ENCODE measurements at places on chromosomes 1 and 21.

DNA sequence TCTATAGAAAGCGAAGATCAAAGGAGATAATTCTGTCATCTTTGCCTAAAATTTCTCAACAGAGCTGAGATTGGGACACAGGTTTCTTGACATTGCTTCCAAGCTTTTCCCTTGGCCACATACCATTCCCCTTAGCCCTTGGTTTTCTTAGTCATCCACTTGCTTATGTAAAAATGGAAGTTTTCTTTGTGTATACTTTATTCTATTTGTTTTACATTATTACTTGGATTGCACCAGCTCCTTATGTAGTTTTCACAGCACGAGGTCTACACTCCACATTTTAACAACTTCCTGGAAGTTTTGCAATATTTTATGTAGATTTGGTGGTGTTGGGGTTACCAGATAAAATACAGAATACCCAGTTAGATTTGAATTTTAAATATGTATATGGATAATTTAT, 129.8 kb downstream of the PLA2G4A start:
- no peak for DNase-seq

- no peak for DNase-seq
Measured at GRCh38 chr1:59972216-59972927, 45.8 kb upstream of the CYP2J2 start.

DNA sequence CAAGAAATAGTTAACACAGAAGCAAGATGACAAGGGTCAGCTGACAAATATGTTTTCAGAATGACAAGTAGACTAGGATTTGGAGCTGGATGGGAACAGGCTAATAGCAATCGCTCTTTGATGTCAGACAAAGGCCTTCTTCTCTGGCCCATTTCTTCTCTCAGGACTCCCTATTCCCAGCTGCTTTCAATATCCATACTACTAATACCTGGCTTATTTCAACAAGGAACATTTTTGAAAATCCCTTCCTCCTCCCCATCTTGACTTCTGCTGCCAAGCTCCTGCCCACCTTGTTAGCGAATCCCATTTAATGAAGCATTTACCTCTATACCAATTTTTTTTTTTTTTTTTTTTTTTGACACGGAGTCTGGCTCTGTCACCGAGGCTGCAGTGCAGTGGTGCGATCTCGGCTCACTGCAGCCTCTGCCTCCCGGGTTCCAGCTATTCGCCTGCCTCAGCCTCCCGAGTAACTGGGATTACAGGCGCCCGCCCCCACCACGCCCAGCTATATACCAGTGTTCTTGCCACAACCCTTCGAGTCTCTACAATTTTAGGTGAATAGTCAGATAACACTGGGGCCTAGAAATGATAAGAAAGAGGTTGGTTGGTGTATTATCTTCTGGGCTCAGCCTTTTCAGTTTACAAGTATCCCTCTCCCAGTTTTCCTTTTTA, 68.4 kb downstream of the MACF1 start:
- DNase-seq: no peak

- no peak for DNase-seq
Measured at GRCh38 chr1:25568090-25568833, 24.9 kb downstream of the LDLRAP1 start.

DNA sequence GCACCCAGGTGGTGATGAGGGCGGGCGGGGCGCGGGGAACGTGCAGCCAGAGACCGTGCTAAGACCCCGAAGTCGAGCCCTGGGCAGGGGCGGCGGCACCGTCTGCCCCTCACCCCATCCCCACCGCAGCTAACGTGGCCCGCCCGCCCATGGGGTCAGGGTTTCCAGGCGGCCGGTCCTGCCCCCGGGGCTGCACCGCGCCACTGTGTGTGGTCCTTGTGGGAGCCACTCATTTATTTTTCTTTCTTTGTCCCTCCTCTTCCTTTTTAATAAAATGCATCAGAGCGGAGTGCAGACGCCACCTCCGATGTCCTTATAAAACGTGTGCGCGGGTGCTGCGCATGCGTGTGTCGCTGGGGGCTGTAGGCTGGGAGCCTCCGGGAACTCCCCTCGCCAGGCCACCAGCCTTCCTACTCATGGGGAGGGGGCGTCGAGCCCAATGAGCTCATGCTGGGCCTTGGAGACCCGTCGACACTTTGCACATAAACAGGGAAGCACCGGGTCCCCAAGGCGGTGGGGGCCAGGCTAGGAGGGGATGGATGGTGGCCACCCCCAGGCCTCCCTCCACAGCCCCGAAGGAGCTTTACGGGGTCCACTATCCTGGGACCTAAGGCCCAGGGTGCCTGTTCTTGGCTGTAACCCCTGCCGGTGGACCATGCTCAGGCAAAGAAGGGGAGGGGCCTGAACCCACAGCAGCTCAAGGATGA, 59.9 kb downstream of the WNT9A start:
- no peak for DNase-seq

DNA sequence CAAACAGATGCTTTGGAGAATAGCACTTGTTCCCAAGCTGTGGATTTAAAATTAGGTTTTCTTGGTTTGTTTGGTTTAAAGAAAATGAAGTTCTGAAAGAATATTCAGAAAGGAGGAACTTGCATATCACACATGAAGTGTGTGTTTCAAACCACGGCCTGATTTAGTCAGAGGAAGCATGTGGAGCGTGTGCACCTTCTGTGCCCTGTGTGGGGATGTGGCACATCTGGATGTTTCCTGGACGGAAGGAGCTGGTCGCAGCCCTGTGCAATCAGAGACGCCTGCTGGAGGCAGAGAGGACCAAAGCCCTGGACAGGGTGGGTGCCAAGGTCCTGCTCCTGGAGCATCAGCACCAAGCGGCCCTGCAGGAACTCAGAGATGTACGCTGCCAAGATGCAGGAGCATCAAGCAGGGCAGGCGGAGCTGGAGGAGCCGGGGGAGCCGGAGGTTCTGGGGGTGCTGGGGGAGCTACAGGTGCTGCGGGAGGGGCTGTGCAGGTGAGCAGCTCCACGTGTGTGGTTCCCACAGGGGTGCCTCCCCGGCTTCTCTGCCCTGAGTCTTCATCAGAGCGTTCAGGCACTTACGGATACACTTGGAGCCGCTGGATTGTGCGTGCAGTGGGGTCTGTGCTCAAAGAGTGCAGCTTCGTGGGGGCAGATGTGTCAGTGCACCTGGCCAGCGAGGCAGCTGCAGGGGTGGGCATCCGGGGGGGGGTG, 45.7 kb downstream of the PCNT start:
- DNase-seq: no peak
